ENCODE measurements at places on chromosomes 12 and 14.
A peak's percentile ranks its signal among the peaks of the same experiment; 100 is the strongest.

DNA sequence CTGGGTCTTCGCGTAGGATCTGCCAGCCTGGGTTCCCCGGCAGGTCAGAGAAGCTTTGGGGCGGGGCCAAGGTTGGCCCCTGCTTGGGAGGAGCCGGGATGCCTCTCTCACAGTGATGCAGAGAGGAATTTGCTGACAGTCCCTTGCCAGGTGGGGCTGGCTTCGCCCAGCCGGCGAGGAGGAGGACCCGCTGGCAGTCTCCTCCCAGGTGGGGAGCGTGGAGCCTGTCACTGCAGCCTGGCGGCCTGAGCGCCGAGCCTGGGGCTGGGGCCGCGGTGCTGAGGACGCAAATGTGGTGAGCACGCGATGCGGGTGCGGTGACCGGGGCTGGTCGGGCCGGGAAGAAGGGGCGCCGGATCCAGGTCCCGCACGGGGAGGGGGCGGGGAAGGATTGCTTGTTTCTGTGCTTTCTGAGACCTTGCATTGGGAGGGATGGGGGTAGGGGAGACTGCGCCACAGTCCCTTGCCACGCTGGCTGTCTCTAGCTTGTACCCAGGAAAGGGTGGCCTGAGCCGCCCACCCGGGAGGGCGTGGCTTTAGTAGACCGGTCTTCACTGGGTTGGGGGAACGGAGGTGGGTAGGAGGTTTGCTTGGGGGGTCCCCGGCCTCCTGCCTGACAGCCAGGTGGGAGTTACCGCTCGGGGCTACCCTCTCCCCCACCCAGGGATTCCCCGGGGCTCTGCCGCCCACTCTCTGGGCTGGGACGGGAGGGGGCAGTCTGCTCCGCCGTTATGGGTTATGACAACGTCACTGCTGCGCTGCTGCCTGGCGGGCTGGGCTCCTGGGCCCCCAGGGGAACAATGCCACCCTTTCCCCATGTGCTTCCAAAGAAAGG lies at the start of gene TMEM63C:
TSS of gene TMEM63C (plus strand) at position 196 of the 835 bp plus-strand sequence. CDS start 37,016 bp downstream, outside the sequence.
- DNase-seq = no peak

- DNase-seq = no peak
These were observed 87.4 kb downstream of the TTC8 start for GRCh38 chr14:88911809-88912208.

GRCh38 chr12:25659621-25660020 lies 106.5 kb upstream of the LMNTD1 start:
- no peak for DNase-seq

DNA sequence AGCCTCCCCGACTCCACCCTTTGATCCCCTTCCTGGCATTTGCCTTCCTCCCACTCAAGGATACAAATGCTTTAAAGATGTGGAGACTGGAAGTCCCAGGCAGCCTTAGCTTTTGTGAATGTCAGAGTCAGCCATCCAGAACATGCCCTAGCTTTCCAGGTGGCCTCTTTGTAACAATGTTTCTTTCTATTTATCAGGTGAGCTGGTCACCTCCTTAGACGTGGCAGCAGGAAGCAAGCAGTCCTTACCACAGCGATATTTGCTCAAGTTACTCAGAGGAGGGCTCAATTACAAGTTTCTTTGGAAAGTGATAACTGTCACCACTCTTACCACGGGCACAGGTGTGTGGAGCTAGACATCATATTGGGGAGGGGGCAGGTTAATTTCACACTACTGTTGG lies 4.9 kb downstream of the GALNT6 start:
- no peak for DNase-seq

DNA sequence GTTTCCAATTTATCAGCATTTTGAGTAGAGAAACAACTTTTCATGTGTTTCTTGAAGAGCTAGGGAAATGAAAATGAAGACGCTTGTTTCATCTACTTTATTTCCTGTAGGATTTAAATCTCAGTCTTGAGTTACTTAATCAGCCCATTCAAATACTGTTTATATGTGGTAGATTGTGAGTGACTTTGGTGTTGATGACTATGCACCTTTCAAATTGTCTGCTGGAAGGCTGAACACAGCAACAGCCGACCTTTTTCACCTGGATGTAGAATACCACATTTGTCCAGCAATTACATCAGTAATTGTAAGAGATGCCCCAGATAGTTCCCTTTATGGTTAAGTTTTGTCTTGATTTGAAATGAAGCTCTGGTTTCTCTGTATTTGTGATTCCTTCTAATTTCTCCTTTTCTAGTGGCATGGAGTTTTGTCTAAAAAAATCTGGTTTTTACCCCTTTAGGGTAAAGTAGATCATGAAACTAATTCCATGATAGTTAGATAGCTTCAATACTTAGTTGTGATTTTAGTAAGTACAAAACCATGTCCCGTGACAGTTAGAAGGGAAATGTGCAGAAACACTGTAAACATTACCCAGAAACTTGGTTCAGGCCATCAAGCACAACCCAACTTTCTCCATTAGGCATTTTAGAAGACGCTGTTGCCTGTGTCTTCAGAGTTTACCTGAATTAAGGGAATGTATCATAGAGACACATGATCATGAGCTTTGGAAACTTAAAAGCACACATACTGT lies 165.0 kb downstream of the SRGAP1 start:
- DNase-seq = no peak

GRCh38 chr12:6825398-6826124 lies 2.6 kb upstream of the P3H3 start:
- peak; percentile 76 for DNase-seq

DNA sequence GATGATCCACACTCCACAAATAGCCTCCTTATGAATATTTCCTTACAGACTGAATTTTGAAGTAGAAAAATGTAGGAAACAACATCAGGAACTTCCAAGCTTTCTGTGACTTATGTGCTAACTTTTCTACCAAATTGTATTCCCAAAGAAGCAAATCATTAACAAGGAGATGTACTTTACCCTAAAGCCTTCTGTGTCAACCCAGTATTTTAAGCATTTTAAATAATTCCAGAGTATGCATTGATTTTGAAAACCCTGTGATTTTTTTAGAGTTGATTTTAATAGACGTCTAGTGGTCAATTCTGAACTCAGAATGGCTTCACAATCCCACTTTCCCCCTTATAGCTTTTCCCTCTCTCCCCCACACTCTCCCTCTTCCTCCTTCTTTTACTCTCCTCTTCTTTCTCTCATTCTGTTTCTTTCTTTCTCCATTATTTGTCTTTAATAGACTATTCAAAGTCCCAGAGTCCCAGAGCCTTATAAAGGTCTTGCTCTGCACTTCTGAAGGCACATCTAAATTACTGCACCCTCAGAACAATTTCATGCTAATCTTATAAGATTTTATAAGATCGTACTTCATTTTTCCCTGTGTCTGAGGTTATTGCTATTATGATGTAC lies 10.1 kb upstream of the MYF6 start:
- DNase-seq = no peak

DNA sequence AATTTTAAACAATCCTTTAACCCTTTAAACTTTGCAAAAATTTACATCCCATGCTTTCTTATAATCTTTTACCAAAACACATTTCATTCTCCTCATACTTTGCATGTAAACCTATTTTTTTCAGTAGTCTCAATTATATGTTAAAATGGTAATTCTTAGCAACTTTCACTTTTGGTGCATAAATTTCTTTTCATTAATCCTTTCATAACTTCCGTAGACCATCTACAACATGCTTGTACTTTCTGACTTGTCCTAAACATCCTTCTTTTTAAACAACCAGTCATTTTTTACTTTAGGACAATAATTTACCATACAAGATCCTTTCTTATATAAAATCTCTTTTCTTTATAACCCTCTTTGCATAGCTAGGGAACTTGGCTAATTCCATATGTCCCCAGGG lies 19.5 kb downstream of the CCDC91 start:
- DNase-seq = no peak

DNA sequence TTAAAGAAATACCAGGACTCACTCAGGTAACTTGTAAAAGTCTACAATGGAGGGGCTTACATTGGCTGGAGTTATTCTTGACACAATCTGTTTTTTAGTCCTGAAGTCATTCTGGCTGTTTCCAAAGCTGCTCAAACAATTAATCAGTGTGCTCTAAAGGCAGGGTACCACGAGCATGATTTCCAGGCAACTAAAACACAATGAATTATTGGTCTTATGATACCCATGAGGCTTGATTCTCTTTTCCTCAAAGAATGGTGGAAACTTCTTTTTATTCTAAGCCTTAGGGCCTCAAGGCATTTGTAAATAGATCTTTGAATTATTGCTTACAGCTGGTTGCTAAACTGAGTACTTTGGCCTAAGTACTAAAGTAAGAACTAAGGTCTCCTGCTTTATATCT lies 199.8 kb upstream of the PDZRN4 start:
- no peak for DNase-seq

GRCh38 chr14:89753828-89754412 lies 200.6 kb downstream of the EFCAB11 start:
- DNase-seq = no peak

- no peak for DNase-seq
These were observed 17.4 kb downstream of the PDE1B start for GRCh38 chr12:54566792-54567191.

DNA sequence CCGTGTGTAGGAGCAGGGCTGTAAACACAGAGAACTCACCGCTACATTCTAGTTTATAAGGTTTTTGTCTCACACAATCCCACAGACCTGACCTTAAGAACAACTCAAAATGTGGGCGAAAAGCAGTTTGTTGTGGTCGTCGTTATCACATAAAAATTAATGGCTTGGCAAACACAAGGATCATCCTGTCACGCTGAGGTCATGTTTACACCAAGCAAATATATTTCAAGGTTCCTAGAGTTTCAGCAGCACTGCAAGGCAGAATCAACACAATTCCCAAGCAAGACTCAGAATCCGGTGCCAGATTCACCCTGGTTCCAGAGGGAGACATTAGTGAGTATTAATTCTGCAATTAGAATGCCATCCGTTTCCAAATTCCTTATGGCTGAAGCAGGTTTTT lies 30.1 kb upstream of the MAP1LC3B2 start:
- DNase-seq = no peak

DNA sequence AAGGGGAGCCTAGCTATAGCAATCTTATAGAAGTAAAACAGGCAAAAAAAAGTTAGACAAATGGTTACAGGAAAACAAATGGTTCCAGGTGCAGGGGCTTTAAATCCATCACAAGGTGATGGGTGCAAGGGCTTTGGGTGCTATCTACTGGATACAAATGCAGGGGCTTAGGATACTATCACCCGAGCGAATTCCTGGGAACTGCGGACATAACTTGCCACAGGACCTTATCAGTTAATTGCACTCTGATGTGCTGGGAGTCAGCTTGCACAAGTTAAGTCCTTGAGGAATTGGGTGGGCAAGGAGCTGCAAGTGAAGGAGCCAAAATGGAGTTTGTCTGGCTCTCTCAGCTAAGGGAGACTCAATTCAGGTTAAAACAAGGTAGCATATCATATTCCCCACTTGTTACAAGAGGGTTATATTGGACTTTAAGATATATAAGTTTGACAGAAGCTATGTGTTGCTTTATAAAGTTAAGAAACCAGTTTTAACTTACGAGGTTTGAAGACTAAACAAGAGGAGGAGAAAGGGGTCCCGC lies 115.0 kb upstream of the PZP start:
- no peak for DNase-seq

DNA sequence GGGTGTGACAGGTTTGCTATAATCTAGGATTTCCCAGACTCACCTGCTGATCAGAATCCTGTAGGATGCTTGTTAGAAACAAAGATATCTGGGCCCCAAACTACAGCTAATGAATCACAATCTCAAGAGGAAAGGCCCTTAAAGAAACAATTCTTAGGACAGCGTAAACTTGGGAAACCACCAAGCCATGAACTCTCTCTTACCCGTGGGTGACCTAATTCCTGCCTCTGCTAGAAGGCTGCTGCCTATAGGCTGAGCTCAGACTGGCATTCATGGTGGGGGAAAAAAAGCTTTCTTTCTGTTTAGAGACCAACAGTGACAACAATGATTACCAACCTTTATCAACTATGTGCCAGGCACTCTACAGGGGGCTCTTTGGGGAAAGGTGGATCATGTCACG lies 213.9 kb upstream of the FKBP4 start:
- DNase-seq = no peak

GRCh38 chr12:12511895-12512711 lies 50.6 kb downstream of the DUSP16 start:
- no peak for DNase-seq

DNA sequence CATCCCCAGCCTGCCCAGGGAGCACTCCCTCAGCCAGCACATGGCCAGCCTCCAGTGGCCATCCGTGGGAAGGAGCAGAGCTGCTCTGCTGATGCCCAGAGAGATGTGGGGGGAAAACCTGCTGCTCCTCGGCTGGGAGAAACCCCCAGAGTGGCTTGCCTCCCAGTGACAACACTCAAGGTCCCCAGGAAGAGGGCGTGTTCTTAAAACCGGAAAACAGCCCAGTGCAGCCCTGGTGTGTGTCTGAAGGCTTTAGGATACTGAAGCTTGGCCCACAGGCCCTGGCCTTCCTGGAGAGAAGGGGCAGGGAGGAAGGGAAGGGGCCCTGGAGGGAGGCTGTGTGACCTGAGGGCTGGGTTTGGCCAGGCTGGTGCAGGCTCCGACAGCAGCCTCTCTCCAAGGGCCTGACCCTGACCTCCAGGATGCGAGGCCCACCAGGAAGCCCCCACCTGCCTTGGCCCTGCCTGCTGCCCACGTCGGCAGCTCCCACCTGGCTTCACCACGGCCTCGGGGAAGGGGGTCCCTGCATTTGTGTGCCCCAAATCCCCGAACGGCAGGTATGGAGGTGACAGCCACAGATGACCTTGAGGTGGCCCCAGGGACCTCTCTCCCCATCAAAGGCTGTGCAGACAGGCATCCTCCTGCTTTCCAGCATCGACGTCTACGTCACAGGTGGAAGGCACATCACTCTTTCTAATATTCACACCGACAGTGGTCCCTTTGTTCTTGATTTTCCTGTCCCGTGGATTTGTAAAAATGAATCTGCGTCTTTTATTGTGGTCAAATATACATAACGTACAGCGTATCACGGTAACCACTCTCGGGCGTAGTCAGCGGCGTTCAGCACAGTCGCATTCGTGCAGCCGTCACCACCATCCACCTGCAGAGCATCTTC lies 190.0 kb upstream of the C14orf180 start:
- DNase-seq = no peak

GRCh38 chr12:100448656-100449055 lies 25.0 kb upstream of the NR1H4 start:
- no peak for DNase-seq

Measured in omental fat pad (tissue), 4 donors.